ENCODE measurements at places on chromosomes 7 and 10.

GRCh38 chr10:14787938-14788337 is 13.2 kb upstream of the FAM107B start:
- no peak for DNase-seq

GRCh38 chr10:74282151-74282847 is 131.3 kb downstream of the ADK start:
- DNase-seq = no peak

DNA sequence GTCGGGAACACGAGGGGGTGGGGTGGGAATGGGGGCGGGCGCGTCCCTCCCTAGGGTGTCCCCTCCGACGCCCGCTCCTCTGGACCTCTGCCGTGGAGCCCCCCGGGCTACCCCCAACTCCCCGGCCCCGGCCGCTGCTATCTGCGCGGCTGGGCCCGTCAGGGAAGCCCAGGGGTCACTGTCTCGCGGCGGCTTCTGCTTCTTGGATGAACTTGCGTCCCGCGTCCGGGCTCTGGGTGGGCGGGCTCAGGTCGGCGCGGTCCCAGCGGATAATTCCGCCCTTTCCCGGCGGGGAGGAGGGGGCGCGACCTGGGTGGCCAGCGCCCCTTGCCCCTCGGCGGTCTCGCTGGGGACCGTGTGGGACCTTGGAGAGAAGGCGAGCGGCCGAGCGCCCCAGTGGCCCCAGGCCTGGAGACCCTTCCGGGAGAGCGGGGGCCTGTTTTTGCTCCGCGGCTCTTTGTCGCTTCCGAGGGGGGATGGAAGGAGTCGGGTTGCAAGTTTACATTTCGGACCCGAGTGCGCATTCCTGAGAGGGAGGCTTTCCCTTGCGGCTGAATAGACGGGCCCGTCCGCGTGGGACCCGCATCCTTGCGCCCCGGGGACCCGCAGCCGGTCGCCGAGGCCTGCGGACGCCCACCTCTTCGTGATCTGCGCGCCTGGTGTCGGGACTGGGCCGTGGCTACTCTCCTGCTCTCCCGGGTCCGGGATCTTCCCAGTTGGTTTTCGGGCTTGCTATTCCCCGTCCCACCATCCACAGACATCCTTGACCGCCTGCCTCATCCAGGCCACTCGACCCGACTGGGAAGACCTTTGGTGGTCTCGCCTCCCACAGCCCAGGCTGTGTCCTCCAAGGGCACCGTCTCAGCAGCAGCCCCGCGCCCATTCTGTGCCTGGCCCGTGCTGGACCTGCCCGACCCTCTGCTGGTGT is 812 bp downstream of the DOCK1 start:
- no peak for DNase-seq

DNA sequence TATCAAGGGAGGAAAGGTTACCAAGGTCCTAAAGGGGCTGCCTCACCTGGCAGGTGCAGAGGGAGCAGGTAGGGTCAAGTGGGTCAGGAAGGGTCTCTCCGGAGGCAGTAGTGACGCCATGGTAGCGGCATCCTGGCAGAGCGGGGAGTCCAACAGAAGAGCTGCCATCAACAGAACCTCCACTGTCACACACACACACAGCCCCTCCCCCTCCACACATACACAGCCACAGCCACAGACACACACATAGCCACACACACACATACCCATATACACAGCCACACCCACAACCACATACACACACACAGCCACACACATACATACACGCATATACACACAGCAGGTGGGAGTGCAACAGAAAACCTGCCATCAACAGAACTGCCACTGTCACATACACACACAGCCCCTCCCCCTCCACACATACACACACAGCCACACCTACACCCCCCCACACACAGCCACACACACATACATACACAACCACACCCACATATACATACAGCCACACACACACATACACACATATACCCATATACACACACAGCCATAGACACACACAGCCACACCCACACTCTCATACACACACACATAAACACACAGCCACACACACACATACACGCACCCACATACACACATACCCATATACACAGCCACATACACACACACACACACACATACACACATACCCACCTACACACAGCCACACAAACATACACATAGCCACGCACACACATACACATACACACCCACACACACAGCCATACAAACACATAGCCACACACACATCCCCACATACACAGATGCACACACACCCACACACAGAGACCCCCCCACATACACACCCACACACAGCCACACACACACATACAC is 23.1 kb downstream of the KCP start:
- no peak for DNase-seq

- DNase-seq = no peak
These were observed 43.2 kb upstream of the NXPH1 start for GRCh38 chr7:8390262-8390626.

DNA sequence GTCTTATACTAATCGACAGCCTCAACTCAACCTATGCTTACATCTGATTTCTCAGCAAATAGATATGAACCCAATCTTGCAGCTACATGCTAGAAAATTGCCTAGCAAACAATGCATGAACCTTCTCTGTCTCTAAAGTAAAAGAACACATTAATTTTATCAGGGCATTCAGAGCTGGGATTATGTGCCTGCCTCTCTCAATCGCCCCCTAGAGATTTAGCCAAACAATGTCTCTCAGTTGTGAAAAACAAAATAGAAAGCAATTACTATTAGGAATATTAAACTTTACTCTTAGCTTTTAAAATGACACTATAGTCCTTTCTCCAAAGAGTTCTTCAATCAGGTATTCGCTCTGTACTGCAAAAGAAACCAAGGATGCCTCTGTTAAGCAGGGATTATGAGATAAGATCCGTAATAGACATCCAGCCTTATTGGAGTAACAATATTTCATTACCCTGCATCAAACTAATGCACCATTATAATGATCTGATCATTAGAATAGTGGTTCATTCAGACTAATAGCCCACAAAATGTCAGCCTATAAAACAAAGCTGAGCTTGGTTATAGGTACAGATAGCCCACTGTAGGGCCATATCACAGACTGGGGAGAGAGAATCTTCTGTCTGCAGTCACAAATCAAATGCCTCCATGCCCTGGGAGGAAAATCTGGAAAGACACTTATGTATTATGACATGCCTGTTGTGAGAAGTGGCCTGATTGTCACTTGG is 736.9 kb downstream of the PARD3 start:
- DNase-seq = no peak

DNA sequence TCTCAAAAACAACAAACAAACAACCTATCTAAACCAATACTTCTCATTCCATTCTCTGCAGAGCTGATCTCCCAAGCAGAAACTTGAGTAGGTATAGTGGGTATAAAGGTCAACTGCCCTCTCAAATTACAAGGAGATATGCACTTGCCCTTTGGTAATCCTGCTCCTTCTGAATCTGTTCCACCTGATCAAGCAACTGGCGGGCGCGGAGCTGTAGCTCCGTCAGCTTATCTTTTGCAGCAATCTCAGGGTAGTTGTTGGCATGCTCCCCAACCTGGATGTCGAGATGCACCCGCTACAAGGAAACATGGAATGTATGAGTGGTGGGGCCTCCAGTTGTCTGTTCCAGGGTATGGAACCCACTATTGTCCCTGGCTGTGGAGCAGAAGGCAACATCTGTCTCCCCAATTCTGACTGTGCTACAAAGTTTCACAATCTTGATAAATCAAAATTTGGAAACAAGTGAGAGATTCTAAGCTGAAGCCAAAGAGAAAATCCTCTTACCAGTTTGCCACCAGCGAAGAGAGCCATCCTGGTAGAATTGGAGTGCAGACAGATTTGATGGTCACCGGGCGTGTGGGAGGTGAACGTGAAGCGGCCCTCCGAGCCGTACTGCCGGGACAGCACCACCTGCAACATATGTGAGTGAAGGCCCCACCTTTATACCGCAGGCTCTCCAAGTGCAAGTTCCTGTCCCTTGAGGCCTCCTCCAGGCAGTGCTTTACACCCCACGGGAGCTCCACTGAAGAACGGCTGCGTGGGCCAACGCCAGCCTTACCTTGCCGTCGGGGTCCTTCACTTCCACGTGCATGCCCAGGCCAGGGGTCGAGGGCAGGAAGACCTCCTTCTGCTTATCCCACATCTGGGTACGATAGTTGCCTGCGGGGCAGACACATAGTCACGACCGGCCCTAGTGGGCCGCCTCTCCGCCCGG is 819 bp downstream of the TMED4 start:
- DNase-seq = peak; percentile 28

- no peak for DNase-seq
These were observed 14.6 kb downstream of the ITGB1 start for GRCh38 chr10:32943395-32943794.

GRCh38 chr10:5271526-5271925 is 74.9 kb downstream of the AKR1C4 start:
- DNase-seq = no peak

DNA sequence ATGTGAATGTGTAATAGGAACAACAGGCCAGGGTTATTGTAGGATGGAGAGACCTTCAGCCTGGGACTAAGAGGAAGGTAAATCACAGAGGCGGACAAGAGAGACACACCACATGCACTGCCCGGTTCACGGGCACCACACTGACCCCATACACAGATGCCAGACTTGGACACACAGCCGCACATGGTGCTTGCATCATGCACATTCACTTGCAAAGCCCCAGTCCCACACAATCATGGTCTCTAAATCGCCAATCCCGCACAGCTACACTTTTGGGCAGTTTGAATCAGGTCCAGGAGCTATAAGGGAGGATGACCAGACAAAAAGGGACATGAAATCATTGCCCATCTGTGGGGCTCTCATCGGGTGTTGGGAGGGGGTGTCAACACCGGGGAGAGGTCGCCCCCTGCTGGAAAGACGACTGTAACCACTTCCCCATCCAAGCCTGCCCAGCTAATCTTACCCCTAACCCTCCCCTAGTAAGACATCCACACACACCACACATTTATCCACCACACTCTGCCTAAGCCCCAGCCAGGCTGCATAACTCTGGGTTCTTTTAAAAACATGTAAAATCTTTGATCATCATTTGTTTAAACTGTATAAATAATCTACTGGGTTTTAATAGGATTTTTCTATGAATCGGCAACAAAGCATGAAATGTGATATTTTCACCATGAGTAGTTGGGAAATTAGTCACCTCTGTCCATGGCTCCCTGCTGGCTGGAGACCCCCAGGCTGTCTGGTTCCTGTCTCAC is 40.5 kb upstream of the SLF2 start:
- peak; percentile 16 for DNase-seq

GRCh38 chr7:25714013-25714412 is 438.0 kb upstream of the NFE2L3 start:
- DNase-seq = no peak

DNA sequence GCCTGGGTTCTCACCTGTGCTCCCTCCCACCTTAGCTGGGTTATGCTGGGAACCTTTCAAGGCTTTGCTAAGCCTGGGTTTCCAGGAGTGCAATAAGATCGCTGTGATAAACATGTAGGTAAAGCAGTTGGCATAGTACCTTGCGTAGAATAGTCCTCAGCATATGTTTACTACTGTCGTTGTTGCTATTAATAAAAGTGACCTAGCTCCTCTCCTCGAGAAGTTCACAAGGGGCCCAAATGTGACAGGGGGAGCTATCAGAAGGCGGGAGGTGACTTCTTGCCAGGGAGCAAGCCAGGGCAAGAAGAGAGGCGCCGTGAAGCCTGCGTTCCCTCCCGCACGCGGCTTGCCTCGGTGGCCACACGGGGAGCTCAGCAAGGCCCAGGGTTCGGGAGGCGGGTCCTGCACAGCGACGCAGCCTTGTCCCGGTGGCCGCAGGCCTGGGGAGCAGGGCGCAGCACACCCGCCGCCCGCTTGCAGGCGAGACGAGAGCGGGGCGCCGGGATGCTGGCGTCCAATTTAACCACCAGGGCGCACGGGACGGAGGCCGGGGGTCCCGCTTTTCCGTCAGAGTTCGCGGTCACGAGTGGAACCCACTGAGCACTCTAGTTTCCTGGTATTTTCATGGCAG is 106.2 kb downstream of the SNX10 start:
- DNase-seq = no peak

DNA sequence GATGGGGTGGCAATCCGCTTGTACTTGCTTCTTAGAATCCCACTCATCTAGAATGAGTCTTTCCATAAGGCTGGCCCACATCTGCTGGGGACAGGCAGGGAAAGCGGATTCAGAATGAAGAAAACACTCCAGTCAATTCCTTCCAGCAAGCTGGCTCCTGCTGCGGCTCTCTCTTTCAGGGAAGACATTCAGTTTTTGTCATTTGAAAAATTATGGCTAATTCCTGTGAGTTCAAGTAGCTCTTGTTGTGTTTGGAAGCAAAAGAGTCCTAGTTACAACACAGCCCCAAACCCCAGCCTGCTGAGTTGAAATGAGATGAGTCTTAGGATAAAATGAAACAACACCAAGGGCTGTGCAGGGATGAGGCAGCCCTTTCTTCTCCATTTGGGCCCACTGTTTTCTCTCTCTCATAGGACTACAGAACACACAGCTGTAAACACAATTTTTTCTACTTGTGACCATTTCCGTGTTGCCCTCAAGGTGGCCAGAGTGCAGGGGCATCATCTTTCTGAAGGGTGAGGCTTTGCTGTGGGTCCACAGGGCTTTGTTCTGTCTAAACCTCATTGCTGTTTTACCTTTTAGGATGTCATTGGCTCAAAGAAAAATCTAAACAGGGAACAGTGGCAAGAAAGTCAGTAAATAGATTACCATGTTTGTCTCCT is 90.8 kb upstream of the EEPD1 start:
- DNase-seq = no peak

DNA sequence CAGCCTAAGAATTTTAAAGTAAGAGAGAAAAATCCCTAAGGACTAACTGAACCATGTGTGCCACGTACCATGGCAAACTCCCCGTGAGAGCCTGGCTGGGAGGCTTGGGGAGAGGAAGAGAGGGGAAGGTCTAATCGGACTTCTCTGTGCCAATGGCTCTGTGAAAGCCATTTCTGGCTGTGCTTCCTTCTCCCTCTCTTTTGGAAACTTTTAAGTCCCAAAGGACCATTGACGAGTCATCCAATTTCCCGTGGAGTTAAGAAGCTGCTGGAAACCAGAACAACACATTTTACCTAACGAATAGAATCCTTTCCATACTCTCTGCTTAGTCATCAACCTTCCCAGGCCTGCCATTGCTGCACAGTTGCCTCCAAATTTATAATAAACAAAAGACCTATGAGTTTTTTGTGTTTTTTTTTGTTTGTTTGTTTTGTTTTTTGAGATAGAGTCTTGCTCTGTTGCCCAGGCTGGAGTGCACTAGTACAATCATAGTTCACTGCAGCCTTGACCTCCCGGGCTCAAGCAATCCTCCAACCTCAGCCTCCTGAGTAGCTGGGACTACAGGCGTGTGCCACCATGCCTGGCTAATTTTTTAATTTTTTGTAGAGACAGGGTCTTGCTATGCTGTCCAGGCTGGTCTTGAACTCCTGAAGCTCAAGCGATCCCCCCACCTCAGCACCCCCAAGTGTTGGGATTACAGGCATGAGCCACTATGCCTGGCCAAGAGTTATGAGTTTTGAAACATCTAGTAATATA is 13.2 kb downstream of the LAMB1 start:
- DNase-seq = no peak

- no peak for DNase-seq
These were observed 544.9 kb upstream of the ADARB2 start for GRCh38 chr10:2282202-2282601.

DNA sequence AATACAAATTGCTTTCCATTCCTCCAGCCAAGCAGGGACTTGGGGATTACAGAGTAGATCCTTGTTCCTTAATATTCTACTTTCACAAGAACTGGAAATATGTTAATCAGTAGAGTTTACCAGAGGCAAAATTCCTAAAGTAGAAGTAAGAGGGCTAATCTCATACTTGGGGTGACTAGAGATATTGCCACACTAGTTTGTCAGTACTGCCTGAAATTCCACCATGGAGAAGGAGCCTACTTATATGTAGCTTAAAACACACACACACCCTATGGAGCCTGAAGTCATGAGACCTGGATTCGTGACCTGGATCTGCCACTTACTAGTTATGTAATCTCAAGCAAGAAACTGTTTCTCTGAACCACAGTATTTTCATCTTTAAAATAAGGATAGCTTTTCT is 33.9 kb downstream of the STRIP2 start:
- no peak for DNase-seq
